ENCODE measurements at places on chromosomes 12 and 14. TPM values are rescaled to one million over a fixed set of nuclear protein-coding genes. Genes with fewer than 3 reads are reported as not detected.

GRCh38 chr14:85122690-85123089 lies 407.3 kb upstream of the FLRT2 start:
- no peak for DNase-seq

Gene REM2
- total RNA-seq: 0.09 TPM

Gene IL22
- total RNA-seq: not detected

GRCh38 chr14:88199882-88200281 lies 123.2 kb downstream of the KCNK10 start:
- DNase-seq: no peak

GRCh38 chr14:103186241-103186822 lies 63.1 kb downstream of the TNFAIP2 start:
- DNase-seq: no peak

Gene PTPRO
- not detected for total RNA-seq

DNA sequence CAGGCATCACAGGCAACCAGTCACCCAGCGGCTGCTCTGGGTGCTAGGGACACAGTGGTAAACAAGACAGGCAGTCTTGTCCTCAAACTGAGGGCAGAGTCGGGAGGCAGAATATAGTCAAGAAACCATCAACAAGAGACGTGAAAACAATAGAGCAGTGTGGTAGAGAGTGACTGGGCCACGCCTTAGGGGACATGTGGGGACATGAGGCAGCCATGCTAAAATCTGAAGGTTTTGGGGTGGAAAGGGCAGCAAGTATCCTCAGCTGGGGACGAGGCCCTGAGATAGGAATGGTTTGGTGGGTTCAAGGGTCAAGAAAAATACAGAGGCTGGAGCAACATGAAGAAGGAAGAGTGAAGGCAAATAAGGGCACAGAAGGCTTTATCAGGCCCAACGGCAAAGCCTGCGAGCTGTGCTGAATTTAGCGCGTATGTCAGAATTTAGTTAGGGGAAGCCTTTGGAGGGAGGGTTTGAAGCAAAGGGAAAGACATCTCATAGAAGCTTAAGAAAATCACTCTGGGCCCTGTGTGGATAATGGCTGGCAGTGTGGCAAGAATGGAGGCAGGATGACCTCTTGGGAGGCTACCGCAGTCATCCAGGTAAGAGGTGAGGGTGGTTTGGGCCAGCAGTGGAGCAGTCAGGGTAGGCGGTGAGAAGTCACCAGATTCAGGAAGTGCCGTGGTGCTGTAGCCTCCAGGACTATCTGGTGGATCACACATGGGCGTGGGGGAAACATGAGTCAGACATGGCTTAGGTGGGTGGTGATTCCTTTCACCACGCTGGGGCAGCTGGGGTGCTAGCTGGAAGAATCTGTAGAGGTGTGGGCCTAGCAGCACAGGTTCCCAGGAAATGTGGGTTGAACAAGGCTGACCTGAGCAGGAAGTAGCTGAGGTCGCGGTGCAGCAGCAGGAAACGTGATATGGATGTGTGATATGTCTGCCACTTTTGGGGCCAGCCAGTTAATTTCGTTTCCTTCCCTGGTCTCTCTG lies 3.0 kb downstream of the EVL start:
- DNase-seq: peak; percentile 60

Gene BRAP
- total RNA-seq: 25.5 TPM
